Stimulated activated CD4-positive, alpha-beta T cell treated with anti-CD3 and anti-CD28 coated beads, Interleukin-1b, Interleukin-23, amount 100 ng/mL, for 1 hour (primary cell): ENCODE measurements at places on chromosomes 1 and 21.

- no peak for DNase-seq
Measured at GRCh38 chr1:25649505-25650288, 33.1 kb downstream of the MAN1C1 start.

GRCh38 chr21:33817663-33818451 is 97.7 kb downstream of the ATP5PO start:
- no peak for DNase-seq

- DNase-seq = no peak
Measured at GRCh38 chr21:36783612-36784374, 84.9 kb downstream of the SIM2 start.

- DNase-seq = no peak
Measured at GRCh38 chr1:64292399-64292798, 89.0 kb downstream of the UBE2U start.

DNA sequence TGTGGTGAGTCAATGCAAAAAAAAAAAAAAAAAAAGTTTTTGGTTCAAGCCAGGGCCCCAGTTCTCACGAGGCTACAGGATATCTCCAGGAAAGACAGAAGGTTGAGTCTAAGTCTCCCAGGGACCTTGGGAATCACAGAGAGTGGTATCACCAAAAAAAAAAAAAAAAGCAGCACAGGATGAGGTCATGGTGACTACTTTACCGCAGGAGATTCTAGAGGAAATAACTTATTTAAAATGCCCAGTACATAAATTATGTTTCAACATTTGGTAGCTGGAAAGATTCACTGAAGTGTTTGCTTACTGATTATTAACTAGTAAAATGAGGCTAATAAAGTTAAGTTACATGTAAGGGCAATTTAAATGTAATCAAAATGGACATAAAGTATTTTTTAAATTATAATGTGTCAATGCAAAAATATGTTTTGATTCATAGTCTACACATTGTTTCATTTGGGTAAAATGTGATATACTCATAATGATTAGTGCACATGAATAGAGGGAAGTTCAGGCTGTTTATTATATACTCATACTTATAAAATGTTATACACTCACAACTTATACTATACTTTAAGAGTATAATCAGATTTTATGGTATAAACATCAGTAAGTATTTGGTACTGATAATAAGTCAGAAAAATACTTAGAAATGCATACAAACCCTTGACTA is 84.1 kb downstream of the PLPPR5 start:
- no peak for DNase-seq

GRCh38 chr1:154157520-154158306 is 2.8 kb upstream of the NUP210L start:
- DNase-seq = peak; percentile 27

GRCh38 chr1:16984717-16985116 is 4.3 kb upstream of the MFAP2 start:
- DNase-seq = no peak

- DNase-seq = no peak
Measured at GRCh38 chr1:42978317-42979035, 19.8 kb upstream of the SLC2A1 start.

DNA sequence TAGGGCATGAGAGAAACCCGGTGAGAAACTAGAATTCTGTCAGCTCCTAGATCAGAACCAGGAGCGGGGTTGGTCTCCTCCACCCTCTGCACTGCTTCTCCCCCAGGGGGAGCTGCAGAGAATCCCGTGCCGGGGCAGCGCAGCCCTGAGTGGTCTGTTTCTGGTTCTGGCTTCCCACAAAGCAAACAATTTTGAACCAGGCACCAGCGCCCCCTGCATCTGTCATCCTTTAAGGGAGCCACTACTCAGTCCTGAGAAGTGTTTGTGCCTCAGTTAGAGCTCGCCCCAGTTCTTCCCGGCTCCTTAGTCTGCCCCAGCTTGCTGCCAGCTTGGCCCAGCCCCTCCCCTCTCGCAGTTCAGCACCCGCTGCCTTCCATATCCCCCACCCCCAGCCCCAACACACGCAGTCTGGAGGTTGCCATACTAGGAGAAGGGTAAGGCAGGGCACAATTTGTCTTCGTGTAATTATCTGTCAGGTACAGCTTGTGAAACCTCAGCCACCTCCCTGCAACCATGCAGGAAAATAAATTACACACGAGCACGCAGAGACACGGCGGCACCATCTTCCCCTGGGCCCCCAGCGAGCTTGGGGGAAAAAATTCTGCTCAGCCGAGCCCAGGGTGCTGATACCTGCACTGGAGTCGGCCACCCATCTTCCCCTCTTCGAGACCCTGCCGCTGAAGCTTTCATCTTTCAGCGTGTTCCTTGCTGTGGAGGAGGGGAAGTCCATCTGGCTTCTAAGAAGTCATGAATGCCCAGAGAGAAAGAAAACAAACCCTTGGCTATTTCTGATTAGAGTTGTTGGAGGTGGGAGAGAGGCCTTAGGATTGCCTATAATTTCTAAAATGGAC is 62.6 kb upstream of the CD1D start:
- no peak for DNase-seq

DNA sequence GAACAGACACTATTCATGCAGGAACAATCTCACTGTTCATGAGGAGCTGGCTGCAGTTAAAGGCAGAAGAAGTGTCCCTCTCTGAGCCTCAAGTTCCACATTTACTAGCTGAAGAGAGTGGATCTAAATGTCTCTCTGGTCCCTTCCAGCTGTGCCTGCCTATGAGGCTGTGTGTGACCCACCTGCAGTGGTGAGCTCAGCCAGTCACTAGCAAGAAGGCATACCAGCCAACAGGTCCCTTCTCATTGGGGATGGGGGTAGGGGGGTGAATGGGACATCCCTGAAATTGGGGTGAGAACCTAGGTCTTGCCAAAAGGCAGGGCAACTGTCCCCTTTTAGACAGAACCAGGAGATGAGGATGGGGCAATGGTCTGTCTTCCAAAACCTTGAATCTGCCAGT is 13.6 kb downstream of the RD3 start:
- no peak for DNase-seq

GRCh38 chr1:26788836-26789611 is 1.3 kb downstream of the PIGV start:
- peak; percentile 83 for DNase-seq

DNA sequence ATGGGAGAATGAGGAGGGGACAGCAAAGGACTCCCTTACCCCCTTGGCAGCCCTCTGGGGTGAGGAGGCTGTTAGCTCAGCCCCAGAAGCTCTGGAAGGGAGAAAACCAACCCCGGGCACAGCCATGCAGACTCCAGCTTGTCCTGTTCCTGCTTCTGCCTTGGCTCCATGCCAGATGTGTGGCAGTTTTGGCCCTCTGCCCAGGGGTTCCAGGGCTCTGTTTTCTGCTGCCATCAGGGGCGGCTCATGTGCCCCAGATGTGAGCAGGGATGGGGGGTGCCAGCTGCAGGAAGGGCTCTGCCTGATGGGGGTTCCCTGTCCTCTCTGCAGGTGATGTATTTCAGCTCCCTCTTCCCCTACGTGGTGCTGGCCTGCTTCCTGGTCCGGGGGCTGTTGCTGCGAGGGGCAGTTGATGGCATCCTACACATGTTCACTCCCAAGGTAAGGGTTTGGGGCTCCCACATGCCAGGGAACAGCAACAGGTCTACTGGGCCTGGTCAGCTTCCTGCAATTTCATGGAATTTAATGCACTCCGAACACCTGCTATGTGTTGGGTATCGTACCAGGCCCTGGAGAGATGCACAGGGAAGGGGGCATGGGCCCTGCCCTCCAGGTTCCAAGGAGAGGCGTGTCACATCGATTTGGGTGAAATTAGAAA is 26.1 kb downstream of the SLC6A17 start:
- no peak for DNase-seq

- DNase-seq = no peak
Measured at GRCh38 chr1:156128654-156129597, 14.4 kb downstream of the LMNA start.

DNA sequence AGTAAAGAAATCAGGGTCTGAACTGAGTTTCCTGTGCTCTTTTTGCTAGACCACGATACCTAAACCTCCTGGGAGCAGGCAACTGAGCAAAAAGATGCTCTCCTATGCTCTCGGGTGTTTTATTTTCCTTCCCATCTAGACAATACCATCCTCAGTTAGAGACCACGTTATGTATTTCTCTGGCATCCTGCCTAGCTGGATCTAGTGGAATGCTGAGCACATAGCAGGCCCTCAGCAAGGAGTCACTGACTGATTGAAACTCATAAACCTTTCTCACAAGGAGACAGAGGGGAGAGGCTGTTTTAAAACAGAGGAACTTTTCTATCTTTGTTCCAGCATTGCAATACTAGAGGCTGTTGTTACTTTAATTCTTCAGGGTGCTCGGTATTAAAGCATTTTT is 168.0 kb downstream of the CYYR1 start:
- DNase-seq = no peak

- DNase-seq = no peak
Measured at GRCh38 chr1:178928976-178929375, 58.1 kb upstream of the ANGPTL1 start.

DNA sequence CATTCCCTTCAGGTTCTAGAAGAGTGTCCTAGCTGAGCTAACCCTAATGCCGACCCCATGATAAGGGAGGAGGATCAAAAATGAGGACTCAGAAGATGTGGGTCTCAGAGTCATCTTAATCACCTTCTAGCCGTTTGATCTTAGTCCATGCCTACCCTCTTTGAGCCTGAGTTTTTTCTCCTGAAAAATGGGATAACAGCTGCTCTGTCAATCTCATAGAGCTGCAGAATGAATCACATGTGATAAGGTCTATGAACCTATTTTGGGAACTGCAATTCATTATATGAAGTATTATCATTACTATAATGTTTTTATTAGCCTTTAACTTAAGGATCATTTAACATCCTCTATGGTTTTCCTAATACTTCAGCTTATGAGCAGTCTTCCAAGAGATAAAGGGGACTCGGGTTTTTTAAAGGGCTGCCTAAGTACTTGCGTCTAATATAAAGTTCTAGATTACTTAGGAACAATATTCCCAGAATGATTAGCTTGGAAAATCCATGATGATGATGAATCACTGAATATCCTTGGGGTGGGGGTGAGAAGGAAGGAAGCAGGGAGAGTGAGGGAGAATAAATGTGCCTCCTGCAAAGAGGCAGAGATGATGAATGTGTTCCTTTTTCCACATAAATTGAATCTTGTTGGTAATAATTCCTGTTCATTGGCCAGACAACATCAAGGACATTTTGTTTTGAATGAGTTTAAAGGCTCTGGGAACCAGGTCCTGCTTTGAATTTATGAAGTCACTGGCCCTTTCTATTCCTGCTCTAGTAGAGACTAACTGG is 66.8 kb downstream of the COLGALT2 start:
- DNase-seq = no peak

DNA sequence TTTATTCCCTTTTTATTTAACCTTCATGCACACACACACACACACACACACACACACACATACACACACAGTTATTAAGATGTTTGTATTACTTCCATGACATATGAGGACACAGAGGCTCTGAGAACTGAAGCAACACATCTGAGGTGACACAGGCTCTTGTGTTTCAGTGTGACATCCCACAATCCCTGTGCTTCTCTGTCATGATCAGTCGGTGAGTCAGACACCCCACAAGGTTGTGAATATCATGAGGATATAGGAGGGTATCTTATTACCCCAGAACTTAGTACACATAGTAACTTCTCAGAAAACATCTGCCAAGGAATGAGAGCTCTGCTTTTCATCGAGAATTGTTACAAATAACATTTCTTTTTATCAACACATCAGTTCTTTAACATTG is 459.3 kb downstream of the PLPP3 start:
- no peak for DNase-seq

DNA sequence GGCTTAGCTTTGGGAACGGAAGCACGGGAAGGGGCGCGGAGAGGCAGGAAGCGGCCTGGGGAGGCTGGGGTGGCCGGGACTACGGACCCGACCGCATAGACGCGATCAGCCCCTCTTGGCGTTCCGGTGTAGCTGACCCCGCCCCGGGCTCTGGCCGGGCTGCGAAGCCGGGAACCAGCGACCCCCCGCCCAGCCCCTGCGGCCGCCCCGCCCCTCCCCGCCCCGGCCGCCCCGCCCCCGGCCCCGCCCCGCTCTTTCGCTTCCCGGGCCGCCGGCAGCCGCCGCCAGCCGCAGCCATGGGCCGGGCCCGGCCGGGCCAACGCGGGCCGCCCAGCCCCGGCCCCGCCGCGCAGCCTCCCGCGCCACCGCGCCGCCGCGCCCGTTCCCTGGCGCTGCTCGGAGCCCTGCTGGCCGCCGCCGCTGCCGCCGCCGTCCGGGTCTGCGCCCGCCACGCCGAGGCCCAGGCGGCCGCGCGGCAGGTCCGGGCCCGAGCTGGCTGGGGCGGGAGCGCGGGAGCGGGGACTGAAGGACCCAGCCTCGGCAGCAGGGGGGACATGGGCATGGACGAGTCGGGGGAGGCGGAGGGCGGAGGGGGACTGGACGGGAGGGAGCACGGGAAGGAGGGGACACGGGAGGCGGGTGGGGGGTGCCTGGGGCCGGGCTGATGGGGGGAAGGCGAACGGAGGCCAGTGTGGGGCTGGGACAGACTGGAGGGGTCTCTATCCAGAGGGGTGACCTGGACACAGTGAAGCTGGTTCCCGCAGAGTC is at the start of gene SELENON:
TSS of gene SELENON (plus strand) at position 259 of the 768 bp plus-strand sequence. CDS start at position 297, 38 bp downstream.
- DNase-seq = no peak

GRCh38 chr1:54803761-54804470 is 2.8 kb upstream of the TTC22 start:
- no peak for DNase-seq

DNA sequence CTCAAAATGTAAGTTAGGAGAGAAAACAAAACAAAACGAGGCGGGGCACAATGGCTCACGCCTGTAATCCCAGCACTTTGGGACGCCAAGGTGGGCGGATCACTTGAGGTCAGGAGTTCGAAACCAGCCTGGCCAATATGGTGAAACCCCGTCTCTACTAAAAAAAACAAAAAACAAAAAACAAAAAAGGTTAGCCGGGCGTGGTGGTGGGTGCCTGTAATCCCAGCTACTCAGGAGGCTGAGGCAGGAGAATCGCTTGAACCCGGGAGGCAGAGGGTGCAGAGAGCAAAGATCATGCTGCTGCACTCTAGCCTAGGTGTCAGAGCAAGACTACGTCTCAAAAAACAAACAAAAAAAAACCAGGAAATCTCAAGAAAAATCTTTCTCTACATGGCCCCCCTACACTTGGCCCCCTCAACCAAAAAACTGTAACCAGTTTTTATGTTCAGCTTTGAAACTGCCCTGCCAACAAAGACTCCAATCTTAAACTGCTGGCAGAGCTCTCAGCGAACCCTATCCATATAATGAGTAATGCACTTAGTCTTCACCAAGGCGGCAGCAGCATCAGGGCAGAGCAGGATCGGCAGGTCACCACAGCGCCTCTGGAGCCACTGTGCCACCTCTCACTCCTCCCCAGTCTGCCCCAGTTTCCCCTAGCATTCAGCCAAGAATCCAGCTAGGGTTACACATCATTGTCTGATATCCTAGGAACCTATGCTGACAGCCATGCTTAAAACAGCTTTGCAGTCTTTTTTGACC is 71.7 kb downstream of the JAK1 start:
- no peak for DNase-seq

DNA sequence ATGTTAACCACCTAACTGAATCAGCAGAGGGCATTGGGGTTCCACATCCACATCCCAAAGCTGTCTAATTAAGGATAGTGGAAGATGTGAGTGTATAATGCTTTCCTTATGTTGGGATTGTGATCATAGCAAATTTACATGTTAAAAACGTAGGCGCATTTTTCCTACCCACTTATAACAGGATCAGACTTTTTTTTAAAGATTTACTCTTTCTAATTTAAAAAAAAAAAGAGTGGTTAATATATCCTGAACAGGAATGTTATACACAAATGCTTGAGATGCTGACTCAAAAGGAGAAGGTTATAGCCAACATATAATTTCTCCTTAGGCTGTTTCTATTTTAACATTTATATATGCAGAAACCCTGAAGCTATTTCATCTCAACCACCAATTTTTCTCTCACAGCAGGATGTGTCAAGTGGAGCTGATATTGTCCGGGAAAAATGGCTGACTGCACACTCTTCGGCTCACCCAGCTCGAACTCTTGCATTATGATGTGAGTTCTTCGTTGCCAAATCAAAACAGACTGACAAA is 40.3 kb downstream of the RGS5 start:
- no peak for DNase-seq
